K562 (cell line): ENCODE measurements at places on chromosomes 5 and 9. TPM values are rescaled to one million over a fixed set of nuclear protein-coding genes. Genes with fewer than 3 reads are reported as not detected.

The PCDHGB4 gene
- not detected in 2 replicates for polyA plus RNA-seq

- H3K27ac ChIP-seq, result no peak overlapping the region
- H3K36me3 ChIP-seq, result no peaks in the 10 kb centered on the region
- no peak for DNase-seq
- no peaks in the 10 kb centered on the region for H3K27me3 ChIP-seq
- no peak overlapping the region for H3K4me3 ChIP-seq
Measured at GRCh38 chr5:38783011-38783561, 62.7 kb upstream of the OSMR start.

The PRDM9 gene
- 0.49 and 1.2 TPM in 2 replicates for polyA plus RNA-seq

The EEIG1 gene
- polyA plus RNA-seq, result 3.6 and 6.6 TPM in 2 replicates

DNA sequence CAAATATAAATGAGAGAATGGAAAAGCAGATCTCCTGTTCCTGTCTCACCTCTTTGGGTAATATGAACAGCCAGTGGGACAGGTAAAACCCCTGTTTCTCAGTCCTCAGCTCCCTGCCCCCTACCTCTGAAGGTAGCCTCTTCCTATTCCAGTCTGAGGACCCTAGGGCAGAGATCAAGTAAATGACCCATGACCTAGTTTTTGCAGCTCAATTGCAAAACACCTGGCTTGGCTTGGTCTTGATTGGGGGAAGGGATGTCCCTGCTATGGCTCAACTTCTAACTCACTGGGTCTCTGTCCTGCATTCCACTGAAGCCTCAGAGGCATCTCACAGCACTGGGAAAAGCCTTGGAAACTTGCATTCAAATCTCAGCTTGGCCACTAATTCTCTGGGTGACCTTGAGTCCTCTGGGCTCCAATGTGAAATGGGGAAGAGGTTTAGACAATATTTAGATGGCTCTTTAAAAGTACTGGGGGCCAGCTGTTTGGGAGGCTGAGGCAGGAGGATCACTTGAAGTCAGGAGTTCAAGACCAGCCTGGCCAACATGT, 1.6 kb upstream of the GALT start:
- peaks cover 16% of the 10 kb centered on the region; the same call in 2 of the 3 replicates for H3K4me1 ChIP-seq
- no peak overlapping the region for H3K27ac ChIP-seq
- no peak overlapping the region for H3K4me3 ChIP-seq
- DNase-seq, result no peak

- no peak overlapping the region for H3K4me3 ChIP-seq
- no peaks in the 10 kb centered on the region for H3K4me1 ChIP-seq
- DNase-seq, result no peak
- no peak overlapping the region for H3K27ac ChIP-seq
Measured at GRCh38 chr5:83404182-83404716, 67.3 kb upstream of the VCAN start.

The FGFR4 gene
- 17.9 and 24.9 TPM in 2 replicates for polyA plus RNA-seq

- H3K4me1 ChIP-seq, result peaks cover 28% of the 10 kb centered on the region
- DNase-seq, result no peak
- no peaks in the 10 kb centered on the region for H3K27me3 ChIP-seq
- no peak overlapping the region for H3K27ac ChIP-seq
- H3K36me3 ChIP-seq, result no peaks in the 10 kb centered on the region
- H3K4me3 ChIP-seq, result no peak overlapping the region
Measured at GRCh38 chr9:14316602-14317300, 2.8 kb upstream of the NFIB start.

The SLC36A3 gene
- not detected in 2 replicates for polyA plus RNA-seq

GRCh38 chr9:137707361-137707760, 88.6 kb downstream of the EHMT1 start:
- H3K36me3 ChIP-seq, result peaks cover 23% of the 10 kb centered on the region; the same call in 2 of the 3 replicates
- peaks cover 6% of the 10 kb centered on the region; the same call in 1 of the 3 replicates for H3K4me1 ChIP-seq
- H3K27ac ChIP-seq, result no peak overlapping the region
- DNase-seq, result no peak

DNA sequence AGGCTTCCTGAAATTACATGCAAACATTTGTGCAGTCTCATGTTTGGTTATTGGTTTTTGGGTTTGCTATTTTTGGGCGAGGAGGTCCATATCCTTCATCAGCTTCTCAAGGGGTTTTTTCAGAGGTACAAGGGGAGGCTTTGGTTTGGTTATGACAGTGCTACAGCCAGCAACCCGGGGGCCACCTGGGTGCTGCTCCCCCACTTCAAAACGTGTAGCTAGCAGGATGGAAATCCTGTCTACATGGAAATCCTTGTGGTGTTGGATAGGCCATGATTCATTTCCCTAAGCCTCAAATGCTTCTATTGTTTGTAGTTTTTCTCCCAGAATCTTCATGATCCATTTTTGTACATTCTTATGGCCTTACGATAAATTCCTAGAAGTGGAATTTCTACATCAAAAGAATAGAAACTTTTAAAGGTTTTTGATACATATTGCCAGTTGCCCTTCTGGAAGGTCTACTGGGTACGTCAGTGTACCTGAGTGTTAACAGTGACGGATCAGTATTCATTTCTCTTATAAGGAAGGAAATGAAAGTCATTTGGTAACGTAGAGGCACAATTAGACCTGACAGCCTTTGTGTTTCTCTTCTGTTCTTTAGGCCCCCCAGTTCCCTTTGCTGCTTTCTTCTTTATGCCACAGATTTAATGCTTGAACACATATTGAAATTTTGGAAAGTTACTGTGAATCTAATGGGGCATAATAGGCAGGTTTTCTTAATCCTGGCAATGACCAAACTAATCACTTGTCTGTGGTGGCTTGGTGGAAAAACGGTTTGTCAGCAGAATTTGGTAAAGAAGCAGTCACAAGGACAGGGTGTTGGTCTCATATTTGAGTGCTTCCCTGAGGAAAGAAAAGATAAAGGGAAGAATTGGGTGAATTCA, 69.7 kb upstream of the ABL1 start:
- H3K4me3 ChIP-seq, result no peak overlapping the region
- H3K27me3 ChIP-seq, result no peaks in the 10 kb centered on the region
- H3K4me1 ChIP-seq, result peaks cover 6% of the 10 kb centered on the region; the same call in 2 of the 3 replicates
- H3K36me3 ChIP-seq, result peaks cover 23% of the 10 kb centered on the region
- H3K27ac ChIP-seq, result no peak overlapping the region

The TIFAB gene
- not detected in 2 replicates for polyA plus RNA-seq

The SLC4A9 gene
- polyA plus RNA-seq, result not detected in 2 replicates

The PCDHGC3 gene
- polyA plus RNA-seq, result not detected in 2 replicates

The PDE6A gene
- 0.01 TPM in 1 of 2 replicates, not detected in the other for polyA plus RNA-seq

The PCDHB13 gene
- polyA plus RNA-seq, result not detected in 2 replicates

DNA sequence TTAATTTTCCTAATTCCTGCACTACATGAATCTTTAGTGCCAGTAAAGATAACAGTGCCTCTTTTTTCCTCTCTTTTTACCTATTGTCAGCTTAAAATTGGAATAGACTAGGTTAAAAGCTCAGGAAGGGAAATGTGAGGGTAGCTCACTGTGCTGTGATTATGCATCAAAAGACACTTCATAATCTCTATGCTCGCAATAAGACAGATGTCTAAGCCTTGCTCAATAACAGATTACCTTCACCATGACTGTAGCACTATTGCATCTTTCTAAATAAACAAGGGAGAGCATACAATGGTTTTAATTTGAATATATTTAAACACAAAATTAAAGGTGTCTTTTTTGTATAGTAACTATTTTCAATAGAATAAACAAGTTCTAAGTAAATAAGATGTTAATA, 130.1 kb downstream of the FBN2 start:
- no peak overlapping the region for H3K4me3 ChIP-seq
- no peaks in the 10 kb centered on the region for H3K4me1 ChIP-seq

The CCDC127 gene
- polyA plus RNA-seq, result 2.8 and 4.2 TPM in 2 replicates

GRCh38 chr9:105621001-105621400, 41.3 kb upstream of the TAL2 start:
- no peaks in the 10 kb centered on the region for H3K4me1 ChIP-seq
- H3K4me3 ChIP-seq, result no peak overlapping the region
- DNase-seq, result no peak
- no peaks in the 10 kb centered on the region for H3K27me3 ChIP-seq

DNA sequence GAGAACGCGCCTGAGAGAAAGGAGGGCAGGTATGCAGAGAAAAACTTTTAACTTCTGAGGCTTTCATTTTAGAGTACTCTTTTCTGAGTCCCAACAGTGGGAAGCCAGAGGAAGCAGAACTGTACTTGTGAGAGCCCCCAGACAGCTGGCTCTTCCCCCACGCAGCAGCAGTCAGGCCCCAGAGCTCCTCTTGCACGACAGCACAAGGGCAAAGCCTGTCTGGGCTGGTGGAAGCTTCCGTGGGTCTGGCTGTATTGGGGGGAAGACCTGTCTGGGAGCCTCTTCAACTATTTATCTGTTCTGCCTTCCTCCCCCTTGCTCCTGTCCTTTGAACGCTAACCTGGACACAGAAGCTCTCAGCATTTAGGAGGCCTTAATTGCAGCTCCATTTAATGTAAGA, 68.2 kb downstream of the THBS4 start:
- peaks cover 11% of the 10 kb centered on the region; the same call in 1 of the 3 replicates for H3K27me3 ChIP-seq
- H3K36me3 ChIP-seq, result no peaks in the 10 kb centered on the region
- no peak overlapping the region for H3K27ac ChIP-seq
- DNase-seq, result no peak
- no peak overlapping the region for H3K4me3 ChIP-seq

DNA sequence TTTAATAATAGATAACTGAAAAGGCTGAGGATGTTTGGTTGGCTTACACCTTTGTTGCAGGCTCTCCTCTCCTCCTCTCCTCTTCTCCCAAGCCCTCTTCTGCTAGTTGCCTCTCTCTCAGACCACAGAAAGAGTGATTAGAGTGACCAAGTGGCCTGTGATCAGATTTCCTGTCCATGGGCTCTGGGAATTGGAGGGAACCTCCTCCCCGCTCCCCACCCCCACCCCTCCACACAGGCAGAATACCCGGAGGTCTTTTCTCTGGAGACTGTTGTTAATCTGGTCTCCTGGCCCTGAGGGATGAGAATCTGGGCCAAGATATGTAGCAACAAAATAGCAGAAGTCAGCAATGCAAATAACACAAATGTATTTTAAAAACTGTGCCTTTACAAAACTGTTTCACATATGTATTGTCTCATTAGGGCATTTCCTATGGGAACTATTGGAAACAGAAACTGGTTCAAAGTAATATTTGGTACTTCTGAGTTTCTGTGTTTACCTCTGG, 361.3 kb downstream of the NR2F1-AS1 start:
- no peak overlapping the region for H3K27ac ChIP-seq
- H3K4me1 ChIP-seq, result no peaks in the 10 kb centered on the region
- H3K4me3 ChIP-seq, result no peak overlapping the region

DNA sequence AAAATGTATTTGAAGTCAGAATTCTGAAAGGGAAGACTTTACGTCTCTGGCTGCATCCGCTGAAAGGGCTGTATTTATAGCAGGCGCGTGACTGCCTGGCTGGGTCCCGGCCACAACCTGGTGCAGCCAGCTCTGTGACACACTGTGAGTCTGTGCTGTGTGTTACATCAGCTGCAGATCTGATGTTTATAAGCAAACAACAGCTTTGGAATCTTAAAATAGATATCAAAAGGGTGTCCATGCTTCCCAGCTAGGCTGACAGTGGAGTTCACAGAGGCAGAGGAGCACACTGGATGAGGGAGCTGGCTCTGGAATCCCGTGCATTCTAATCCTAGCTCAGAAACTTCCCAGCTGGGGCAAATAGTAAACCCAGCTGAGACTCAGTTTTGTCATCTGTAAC, 433.4 kb upstream of the BRINP1 start:
- no peaks in the 10 kb centered on the region for H3K4me1 ChIP-seq
- H3K36me3 ChIP-seq, result no peaks in the 10 kb centered on the region
- DNase-seq, result no peak
- no peak overlapping the region for H3K4me3 ChIP-seq
- H3K27ac ChIP-seq, result no peak overlapping the region
- H3K27me3 ChIP-seq, result no peaks in the 10 kb centered on the region

- H3K36me3 ChIP-seq, result peaks cover 12% of the 10 kb centered on the region; the same call in 2 of the 3 replicates
- H3K4me3 ChIP-seq, result no peak overlapping the region
- H3K27me3 ChIP-seq, result no peaks in the 10 kb centered on the region
- no peak for DNase-seq
- no peak overlapping the region for H3K27ac ChIP-seq
- peaks cover 29% of the 10 kb centered on the region for H3K4me1 ChIP-seq
Measured at GRCh38 chr5:34684281-34684979, 28.3 kb downstream of the RAI14 start.

GRCh38 chr5:109351988-109352864, 57.5 kb downstream of the PJA2 start:
- H3K4me1 ChIP-seq, result no peaks in the 10 kb centered on the region
- peaks cover 46% of the 10 kb centered on the region for H3K36me3 ChIP-seq
- H3K4me3 ChIP-seq, result no peak overlapping the region
- DNase-seq, result no peak
- H3K27ac ChIP-seq, result no peak overlapping the region

GRCh38 chr5:168941901-168942300, 359.0 kb downstream of the SLIT3 start:
- no peaks in the 10 kb centered on the region for H3K27me3 ChIP-seq
- DNase-seq, result peak; percentile 44
- H3K4me1 ChIP-seq, result no peaks in the 10 kb centered on the region
- H3K36me3 ChIP-seq, result no peaks in the 10 kb centered on the region
- H3K27ac ChIP-seq, result no peak overlapping the region

DNA sequence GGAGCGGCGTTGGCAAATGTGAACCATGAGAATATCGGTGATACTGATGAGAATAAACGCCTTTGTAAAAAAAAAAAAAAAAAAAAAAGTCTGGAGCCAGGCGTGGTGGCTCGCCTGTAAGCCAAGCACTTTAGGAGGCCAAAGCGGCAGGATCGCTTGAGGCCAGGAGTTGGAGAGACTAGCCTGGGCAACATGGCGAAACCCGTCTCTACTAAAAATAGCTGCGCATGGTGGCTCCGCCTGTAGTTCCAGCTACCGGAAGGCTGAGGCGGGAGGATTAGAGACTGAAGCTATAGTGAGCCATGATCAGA, 425 bp upstream of the NFX1 start:
- peaks cover 33% of the 10 kb centered on the region for H3K36me3 ChIP-seq
- peak overlapping the region; percentile 99 for H3K27ac ChIP-seq
- peak overlapping the region; percentile 60 for H3K4me3 ChIP-seq
- H3K4me1 ChIP-seq, result peaks cover 21% of the 10 kb centered on the region

The PCDHB10 gene
- not detected in 2 replicates for polyA plus RNA-seq

DNA sequence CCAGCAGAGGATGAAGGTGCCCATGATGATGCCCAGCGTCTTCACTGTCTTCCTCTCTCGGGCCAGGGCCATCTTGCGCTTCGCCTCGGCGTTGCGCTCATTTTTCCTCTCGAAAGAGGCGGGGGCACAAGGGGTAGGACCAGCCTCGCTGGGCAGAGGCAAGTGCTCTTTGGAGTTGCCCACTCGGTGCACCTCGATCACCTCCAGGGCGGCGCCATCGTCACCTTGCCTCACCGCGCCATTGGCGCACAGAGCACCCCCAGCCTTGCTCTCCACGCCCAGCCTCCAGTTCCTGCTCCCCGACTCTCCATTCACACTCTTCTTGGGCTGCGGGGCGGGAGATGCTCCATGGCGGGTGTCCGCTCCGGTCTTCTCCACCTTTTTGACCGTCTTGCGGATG, 1.6 kb downstream of the HTR1A start:
- H3K4me1 ChIP-seq, result no peaks in the 10 kb centered on the region
- H3K4me3 ChIP-seq, result no peak overlapping the region
- H3K27ac ChIP-seq, result no peak overlapping the region
- H3K36me3 ChIP-seq, result no peaks in the 10 kb centered on the region

DNA sequence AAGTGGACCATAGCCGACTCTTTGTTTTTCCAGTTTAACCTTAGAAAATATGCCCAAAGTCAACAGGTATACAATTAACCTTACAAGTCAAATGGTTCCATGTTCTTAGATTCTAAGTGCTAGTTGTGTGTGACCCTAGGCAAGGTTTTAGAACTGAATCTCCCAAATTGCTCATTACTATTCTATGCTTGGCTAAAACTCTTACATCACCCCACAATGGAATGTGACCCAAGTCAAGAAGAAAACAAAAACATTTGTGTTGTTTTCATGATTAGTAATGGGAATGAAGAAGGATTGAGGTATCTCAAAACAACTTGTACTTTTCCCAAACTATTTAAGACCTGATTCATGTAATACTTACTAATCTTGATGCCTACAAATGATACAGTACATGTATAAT, 159.2 kb downstream of the ARRDC3 start:
- peaks cover 9% of the 10 kb centered on the region for H3K4me1 ChIP-seq
- no peaks in the 10 kb centered on the region for H3K36me3 ChIP-seq
- no peak for DNase-seq
- H3K27me3 ChIP-seq, result no peaks in the 10 kb centered on the region
- H3K27ac ChIP-seq, result no peak overlapping the region
- H3K4me3 ChIP-seq, result no peak overlapping the region
